Activated T-helper 17 cell treated with anti-CD3 and anti-CD28 coated beads, Interleukin-2, amount 50 U/mL, for 72 hours (primary cell): ENCODE measurements at places on chromosomes 1 and 21.

GRCh38 chr1:202692959-202693555 is 17.2 kb downstream of the SYT2 start:
- ATAC-seq = peak; percentile 57

- ATAC-seq = no peak
Observed at GRCh38 chr1:89098857-89099256, 27.1 kb downstream of the GBP2 start.

DNA sequence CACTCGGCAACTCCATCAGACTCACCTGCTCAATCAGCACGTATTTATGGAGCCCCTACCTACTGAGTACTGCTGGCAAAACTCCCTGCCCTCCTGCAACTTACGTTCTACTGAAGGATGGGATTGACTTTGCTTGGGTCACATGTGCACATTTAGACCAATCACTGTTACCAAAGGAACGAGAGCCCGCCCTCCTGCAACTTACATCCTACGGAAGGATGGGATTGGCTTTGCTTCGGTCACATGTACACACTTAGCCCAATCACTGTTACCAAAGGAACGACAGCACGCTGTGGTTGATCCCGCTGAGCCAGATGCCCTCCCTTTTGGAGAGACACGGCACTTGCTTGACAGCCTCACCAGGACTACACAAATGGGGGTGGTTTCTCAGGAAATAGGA is 46.0 kb downstream of the UBIAD1 start:
- no peak for ATAC-seq

DNA sequence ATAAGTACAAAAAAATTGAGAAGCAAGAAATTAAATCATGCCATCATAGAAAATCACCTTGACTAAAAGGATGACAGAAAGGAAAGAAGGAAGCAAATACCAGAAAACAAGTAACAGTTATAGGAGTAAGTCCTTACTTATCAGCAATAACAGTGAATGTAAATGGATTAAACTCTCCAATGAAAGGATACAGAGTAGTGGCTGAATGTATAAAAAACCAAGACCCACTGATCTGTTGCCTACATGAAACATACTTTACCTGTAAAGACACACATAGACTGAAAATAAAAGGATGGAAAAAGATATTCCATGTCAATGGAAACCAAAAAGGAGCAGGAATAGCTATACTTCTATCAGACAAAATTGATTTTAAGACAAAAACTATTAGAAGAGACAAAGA is 52.2 kb downstream of the RABGAP1L start:
- no peak for ATAC-seq

DNA sequence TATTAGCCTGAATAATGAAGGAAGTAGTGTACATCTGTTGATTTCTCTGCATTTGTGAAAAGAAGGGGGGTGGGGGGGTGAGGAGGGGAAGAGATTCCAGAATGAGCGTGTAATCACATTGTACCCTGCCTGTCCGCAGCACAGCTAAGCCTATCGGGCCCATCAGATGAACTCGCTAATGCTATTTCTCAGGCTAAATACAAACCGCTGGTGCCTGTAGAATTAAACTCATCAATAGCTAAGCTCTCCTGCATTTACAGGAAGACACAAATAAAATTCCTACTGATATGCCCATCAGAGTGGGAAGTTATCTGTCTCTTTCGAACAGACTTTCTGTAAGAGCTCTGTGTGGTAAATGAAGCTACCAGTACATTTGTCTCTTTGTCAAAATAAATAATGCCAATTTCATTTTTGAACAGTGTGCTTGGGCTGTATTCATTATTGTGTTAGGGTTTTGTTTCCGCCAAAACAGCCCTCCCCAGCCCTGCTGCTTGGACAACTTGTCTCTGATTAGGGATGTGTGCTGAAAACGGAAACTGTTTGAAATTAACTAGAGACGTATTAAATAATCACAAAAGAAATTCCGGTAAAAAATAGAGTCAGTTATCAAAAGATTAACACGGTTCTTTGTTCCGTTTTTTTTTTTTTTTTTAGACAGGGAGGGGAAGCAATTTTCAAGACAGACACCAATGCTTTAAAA is 305.4 kb downstream of the TTLL7 start:
- ATAC-seq = no peak

DNA sequence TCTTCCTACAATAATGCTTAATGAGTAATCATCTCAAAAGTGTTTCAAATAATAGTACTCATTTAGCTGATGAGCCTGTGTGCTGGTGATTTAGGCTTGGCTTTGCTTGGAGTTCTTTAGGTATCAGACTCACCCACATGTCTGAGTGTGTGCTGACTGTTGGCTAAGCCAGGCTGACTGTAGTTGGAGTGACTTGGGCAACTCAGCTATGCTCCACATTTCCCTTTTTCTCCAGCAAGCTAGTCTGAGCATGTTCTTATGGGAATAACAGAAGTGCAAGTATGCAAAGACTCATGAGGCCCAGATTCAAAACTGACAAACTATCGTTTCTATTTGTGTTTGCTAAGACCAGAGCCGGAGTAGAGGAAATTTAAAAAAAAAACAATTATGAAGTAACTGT is 99.0 kb upstream of the ADGRL4 start:
- no peak for ATAC-seq

GRCh38 chr1:169931795-169932231 is 38.1 kb upstream of the SCYL3 start:
- no peak for ATAC-seq

- no peak for ATAC-seq
Observed at GRCh38 chr1:1318131-1318652, 6.3 kb downstream of the INTS11 start.

- ATAC-seq = no peak
Observed at GRCh38 chr1:168379104-168379860, 98.6 kb downstream of the TBX19 start.

- ATAC-seq = peak; percentile 17
Observed at GRCh38 chr1:28973596-28974421, 59.4 kb downstream of the EPB41 start.

DNA sequence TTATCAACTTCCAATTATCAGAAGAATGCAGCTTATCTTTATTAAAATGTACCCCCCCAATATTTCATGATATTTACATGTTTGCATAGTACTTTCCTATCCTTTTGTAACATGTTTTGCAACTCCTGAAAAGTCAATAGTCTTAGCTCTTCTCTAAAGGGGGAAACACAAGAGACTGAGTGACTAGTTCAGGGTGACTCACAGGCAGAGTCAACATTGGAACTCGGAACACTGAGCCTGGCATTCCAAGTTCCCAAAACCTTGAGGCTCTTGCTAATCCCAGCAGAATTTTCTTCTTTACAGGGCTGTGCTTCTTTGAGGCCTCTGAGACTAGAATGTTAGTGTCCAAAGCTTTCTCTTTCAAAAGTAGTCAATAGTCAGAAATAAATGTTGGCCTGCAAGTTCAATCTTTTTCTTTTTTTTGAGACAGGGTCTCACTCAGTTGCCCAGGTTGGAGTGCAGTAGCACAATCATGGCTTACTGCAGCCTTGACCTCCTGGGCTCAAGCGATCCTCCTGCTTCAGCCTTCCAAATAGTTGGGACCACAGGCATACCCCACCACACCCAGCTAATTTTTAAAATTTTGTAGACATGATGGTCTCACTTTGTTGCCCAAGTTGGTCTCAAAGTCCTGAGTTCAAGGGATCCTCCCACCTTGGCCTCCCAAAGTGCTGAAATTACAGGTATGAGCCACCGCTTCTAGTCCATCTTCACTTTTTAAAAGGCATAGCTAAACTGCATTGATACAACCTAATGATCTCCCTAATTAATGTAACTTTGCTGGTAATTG is 37.5 kb downstream of the ZNF281 start:
- ATAC-seq = no peak

DNA sequence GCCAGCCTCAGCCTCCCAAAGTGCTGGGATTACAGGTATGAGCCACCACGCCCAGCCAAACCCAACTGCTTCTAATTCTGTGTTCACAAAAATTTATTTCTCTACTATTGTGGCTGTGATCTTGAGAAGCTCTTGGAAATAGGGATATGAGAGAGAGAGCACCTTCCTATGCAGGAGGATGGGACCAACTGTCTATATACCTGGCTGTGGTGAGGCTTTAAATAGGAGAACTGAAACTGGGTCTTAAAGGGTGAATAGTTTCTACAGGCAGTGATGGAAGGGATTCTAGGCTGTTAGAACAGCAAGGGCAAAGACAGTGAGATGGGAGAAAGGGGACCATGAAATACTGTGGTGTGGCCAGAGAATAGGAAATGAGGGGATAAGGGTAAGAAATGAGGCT is 8.3 kb upstream of the PTCH2 start:
- no peak for ATAC-seq

- ATAC-seq = no peak
Observed at GRCh38 chr1:32142446-32143301, 34.8 kb downstream of the KPNA6 start.

GRCh38 chr1:156904187-156904959 is 10.9 kb downstream of the PEAR1 start:
- no peak for ATAC-seq

DNA sequence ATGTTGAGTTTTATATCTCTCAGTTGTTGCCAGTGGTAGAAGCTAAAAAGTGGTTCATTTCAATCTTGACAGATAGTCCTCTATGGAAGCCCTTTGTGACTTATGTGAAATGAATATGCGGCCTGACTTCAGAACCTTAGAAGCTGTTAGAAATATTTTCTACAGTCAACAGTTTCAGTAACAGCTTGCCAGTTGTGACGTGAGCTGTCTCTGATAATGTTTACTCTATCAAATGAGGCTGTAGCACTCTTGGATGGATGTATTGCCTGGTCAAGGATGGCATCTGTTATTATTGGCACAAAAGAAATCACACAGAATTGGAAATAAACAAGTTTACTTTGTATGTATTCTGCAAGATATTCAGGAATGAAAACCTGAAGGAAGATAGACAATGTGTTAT is 31.9 kb downstream of the SNX7 start:
- no peak for ATAC-seq

GRCh38 chr1:55282058-55282457 is 66.9 kb upstream of the USP24 start:
- ATAC-seq = no peak

GRCh38 chr1:239840336-239840735 is 251.3 kb upstream of the FMN2 start:
- no peak for ATAC-seq

DNA sequence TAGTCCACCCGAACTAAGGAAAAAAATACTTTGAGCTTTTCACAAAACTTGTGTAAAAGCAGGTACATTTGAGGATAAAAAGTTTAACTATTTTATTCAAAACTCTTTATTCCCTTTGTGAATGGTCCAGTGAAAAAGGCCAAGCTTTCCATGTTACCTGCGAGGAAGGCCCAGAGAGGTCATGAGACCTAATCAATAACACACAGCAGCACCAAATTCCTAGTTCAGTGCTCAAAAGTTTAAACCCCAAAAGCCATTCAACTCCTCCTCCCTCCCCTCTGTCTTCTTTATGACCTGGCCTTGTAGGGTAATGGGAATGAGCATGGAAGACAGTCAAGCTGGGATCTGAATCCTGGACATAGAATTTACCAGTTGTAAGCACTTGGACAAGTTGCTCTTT is 151.9 kb upstream of the FGGY start:
- ATAC-seq = no peak

DNA sequence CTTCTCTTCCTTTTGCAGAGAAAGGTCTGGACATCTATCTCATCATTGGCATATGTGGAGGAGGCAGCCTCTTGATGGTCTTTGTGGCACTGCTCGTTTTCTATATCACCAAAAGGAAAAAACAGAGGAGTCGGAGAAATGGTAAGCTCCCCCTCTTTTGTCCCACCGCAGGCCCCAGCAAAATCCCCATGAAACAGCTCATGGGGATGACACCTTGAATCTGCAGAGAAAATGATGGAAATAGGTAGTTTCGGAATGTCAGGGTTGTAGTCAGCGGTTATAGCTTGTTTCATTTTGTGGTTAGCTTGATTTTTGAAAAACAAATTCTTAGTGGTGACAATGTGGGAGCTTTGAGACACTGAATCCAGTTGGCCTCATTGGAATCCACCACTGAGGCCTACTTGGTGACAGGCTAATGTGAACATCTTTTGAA is 10.3 kb downstream of the CD2 start:
- peak; percentile 34 for ATAC-seq

GRCh38 chr1:235767795-235768194 is 98.9 kb downstream of the LYST start:
- ATAC-seq = no peak

DNA sequence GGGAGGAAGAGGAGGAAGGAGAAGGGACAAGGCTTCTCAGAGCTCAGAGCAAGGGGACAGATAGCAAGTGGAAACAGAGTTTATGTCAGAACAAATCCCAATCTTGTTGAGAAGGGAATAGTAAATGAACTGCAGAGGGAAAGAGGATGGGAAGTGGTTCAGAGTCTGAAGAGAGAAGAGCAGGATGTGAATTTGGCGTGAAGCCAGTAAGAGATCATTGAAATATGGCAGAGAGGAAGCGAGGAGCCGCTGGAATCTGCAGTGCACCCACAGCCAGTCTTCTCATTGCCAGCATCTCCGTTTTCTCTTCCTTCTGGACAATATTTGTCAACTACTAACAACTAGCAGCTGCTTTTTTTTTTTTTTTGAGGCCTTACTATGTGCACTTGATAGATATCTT is 19.1 kb downstream of the OLFML3 start:
- no peak for ATAC-seq

- no peak for ATAC-seq
Observed at GRCh38 chr1:176619261-176619660, 156.3 kb downstream of the PAPPA2 start.

DNA sequence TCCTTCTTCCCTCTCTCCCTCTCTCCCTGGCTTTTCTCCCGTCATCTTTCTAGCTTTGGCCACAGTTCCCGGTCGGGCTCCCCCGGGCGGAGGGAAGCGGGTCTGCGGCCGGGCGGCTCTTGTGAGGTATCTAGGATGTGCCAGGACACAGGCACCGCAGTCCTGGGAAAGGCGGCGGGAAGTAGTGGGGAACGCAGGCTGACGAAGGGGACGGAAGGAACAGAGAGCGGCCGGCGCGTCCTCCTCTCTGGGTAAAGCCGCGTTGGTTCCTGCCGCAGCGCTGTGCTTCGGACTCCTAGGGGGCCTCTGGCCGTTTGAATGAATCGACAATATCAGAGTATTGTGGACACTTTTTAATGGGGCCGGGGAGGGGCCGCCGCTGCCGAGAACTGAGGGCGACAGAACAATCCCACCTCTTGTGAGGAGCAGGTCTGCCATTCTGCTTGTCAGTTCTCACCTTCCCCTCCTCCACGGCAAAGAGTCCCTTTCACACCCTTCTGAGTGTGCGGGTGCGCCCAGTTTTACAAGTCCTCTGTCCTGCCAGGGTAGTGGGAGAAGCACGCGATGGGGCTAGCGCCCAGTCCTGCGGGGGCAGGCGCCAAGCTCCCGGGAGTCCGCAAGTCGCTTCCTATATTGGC is 1.2 kb upstream of the LHX9 start:
- ATAC-seq = no peak

DNA sequence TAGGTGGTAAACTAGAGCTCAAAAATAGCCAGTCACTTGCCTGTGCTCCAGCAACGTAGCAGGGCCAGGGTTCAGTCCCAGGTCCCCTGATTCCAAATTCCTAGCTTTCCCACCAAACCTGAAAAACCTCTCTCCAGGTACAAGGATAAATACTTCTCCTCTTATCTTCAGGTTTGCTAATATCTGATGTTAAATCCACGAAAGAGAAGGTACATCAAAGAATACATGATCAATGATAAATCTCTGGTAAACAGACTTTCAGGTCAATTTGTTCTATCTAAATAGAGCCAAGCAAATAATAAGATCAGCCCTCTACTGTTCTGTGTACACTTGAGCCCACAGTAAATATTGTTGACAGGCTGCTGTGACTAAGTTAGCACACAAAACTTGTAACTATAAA is 52.1 kb upstream of the AKT3 start:
- no peak for ATAC-seq

GRCh38 chr1:48093147-48093546 is 96.0 kb upstream of the TRABD2B start:
- no peak for ATAC-seq

GRCh38 chr1:167836197-167836596 is 77.7 kb downstream of the ADCY10 start:
- no peak for ATAC-seq

- no peak for ATAC-seq
Observed at GRCh38 chr21:21230672-21231071, 232.5 kb downstream of the NCAM2 start.
